ENCODE measurements at places on chromosomes 3 and 15.

DNA sequence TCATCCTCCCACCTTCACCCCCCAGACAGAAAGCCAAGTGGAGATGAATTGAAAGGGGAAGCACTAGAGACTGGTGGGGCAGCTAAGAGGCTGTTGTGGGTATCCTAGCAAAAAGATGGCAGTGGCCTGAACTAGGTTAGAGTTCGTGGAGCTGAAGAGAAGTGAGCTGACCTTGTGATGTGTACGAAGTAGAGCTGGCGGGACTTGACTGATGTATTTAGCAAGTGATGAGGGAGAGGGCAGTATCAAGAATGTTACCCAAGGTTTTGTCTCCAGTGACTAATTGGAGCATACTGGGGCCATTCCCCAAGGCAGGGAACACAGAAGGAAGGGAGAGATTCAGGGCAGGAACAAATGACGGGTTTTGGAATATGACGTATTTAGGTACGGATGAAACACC lies 50.0 kb upstream of the CP start:
- no peak for DNase-seq

DNA sequence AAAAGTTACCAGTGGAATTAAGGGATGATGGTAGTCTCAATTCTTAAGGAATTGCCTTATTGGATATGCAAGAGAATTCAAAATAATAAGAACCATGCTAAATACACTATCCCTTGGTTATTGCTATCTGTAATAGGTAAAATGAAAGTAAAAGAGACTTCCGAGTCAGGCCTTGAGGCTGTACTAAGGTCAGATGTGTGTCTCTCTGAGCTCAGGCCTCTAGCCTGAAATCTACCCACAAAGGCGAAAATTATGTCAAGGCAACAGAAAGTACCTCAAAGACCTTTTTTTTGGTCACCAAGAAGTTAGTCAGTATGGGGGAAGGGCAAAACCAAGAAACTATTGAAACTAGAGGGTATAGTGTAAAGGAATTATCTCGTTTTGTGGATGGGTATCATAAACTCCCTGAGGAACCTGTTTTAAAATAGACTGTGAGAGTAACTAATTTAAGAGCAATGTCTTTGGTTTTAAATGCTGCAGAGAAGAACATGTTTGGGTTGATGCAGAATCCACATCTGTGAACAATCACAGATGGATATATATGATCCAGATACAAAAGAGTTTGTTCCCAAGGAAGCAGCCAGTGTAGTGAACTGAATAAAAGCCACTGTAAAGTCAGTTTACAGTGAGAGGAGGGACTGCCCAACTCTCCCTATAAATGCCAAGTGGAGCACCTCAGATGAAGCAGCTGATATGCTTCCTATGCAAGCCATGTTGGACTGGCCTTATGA lies 382.3 kb upstream of the SEMA6D start:
- no peak for DNase-seq

GRCh38 chr3:46634856-46635255 lies 22.5 kb downstream of the FAM240A start:
- no peak for DNase-seq

DNA sequence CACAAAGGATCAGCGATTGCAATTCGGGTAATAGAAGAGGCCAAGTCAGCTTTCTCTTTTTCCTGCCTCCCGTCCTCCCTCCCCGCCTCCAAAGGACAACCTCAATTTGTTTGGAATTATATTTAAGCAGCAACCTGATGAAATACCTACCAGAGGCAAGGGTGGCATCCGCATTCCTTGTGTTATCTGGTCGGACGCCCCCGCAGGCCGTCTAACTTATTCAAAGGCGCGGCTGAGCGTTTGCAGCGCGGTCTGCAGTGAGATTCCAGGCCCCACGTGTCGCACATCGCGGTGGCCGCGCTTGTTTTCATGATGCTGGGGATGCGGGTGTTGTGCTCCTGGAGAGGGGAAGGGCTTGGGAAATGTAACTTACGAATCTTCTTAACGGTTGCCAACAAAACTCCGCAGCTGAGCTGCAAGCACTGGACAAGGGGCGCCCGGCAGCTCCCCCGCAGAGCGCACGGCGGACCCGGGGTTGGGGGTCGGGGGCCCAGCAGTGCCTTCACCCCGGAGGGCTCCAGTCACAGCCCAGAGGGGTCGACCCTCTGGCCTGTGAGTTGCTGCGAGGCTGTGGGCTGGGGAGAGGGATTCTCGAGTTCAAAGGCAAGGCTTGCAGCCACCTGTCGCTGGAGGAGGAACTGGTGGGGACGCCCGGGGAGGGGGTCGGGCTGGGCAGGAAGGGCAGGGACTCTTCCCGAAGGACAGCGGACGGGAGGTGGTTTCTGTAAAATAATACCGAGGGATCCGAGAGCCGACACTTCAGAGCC lies 20.5 kb upstream of the RGMA start:
- no peak for DNase-seq

DNA sequence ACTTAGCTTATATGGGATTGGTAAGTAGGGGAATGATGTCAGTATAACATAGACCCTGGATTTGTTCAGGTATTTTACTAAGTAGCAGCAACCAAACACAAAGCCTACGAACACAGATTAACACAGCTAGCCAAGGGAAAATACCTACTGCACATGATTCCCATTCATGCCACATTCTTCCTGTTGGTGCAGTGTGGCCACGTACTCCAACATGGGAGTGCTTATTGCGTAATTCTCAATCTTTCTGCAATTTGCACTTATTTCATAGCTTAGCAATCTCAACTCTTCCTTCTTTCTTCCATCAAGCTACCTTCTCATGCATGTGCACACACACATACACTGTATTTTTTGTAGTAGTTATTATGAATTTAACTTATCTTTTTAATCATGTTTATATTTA lies 186.8 kb downstream of the IL5RA start:
- DNase-seq = no peak

GRCh38 chr3:134576426-134576825 lies 74.4 kb downstream of the KY start:
- DNase-seq = peak; percentile 95

- DNase-seq = peak; percentile 35
These were observed 108.8 kb downstream of the ARNT2 start for GRCh38 chr15:80512726-80513660.

DNA sequence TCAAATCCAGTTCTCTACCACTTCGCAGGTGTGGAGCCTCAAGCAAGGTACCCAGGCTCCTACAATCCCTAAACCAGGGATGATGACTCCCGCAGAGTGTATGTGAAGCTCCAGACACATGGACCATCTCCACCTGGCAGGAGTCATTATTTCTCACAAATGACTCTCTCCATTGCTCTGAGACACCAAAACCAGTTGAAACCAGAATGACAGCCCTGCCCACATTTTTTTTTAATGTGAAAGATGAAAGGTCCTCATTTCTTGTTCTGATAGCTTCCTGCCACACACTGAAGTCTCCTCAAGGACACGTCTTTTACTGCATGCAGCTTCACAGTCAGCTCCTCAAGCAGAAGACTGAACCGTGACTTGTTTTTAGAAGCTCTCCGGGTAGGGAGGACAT lies 61.4 kb upstream of the ZBTB38 start:
- no peak for DNase-seq

- no peak for DNase-seq
These were observed 1.8 kb downstream of the CCRL2 start for GRCh38 chr3:46408853-46409252.

- DNase-seq = no peak
These were observed 139.3 kb upstream of the ROBO2 start for GRCh38 chr3:76900596-76900995.

GRCh38 chr3:36678216-36679013 lies 85.9 kb downstream of the DCLK3 start:
- no peak for DNase-seq

- DNase-seq = peak; percentile 94
These were observed 100.2 kb downstream of the GHSR start for GRCh38 chr3:172347895-172348679.

DNA sequence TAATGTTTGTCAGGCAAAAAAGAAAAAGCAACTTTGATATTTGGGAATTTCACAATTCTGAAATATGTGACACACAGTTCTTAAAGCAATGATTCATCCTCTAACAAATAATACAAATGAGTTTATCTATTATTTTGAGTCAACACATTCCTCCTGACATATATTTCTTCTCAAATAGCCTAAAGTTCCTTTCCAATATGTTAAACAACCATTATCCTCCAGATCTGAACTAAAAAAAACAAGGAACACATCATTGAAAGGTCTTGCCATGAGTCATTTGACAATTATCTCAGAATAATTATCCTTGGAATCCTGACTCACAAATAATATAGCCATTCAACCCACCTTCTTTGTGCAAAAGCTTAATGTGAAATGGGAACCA lies 208.7 kb upstream of the CDIN1 start:
- no peak for DNase-seq

- DNase-seq = no peak
These were observed 25.5 kb downstream of the FAN1 start for GRCh38 chr15:30929064-30929669.

- no peak for DNase-seq
These were observed 9.6 kb upstream of the USP8 start for GRCh38 chr15:50414624-50415023.

DNA sequence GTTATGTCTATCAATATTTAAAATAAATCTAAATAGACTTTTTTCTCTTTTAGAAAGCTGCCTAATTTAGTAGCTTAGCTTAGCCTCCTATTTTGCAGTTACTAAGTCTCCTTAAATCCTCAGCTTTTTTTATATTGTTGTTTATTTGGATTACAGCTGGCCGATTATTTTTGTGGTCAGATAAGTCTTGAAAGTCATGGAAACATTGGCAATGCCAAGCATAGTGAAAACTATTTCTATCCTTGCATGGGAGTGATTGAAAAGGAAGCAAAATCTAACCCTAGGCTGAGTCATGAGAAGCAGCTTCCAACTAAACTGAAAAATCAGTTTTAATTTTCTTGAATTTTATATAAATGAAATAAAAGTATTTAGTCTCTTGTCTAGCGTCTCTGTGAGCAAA lies 1063.0 kb upstream of the GBE1 start:
- no peak for DNase-seq

DNA sequence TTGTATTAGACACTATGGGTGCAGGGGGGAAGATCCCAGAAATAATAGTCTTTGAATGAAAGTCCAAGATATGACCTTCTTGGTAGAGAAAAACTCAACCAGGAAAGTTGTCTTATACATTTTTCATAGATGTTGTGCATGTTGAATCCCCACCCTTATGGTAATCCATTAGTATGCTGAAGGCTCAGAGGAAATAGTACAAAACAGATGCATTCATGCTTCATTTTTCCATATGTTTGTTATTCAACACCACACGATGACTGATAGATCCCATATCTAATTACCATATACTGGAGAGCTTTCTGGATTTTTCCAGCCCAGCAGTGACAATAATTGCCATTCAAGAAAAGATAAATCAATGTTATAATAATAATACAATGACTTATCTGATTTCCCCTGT lies 487.4 kb downstream of the FGF12 start:
- no peak for DNase-seq

- no peak for DNase-seq
These were observed 6.7 kb upstream of the CCR1 start for GRCh38 chr3:46214751-46215352.

DNA sequence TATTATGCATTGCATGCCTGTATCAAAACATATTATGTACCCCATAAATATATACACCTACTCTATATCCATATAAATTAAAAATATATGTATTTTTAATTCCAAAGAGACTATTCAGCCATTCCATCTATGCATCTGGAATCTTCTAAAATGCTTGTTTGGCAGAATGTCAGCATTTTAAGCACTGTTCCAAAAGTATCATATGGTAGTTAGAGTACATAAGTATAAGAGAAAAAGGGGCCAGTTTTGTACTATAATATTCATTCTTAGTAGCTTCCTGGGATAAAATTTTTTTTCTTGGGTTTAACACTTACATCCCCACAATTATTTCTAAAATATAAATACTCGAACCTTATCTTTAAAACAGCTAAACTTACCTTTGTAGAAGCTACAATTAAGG lies 60.4 kb upstream of the COL6A6 start:
- DNase-seq = no peak

- no peak for DNase-seq
These were observed 100.4 kb upstream of the TP63 start for GRCh38 chr3:189530822-189531221.

GRCh38 chr3:134481166-134481565 lies 4.6 kb downstream of the ANAPC13 start:
- no peak for DNase-seq

DNA sequence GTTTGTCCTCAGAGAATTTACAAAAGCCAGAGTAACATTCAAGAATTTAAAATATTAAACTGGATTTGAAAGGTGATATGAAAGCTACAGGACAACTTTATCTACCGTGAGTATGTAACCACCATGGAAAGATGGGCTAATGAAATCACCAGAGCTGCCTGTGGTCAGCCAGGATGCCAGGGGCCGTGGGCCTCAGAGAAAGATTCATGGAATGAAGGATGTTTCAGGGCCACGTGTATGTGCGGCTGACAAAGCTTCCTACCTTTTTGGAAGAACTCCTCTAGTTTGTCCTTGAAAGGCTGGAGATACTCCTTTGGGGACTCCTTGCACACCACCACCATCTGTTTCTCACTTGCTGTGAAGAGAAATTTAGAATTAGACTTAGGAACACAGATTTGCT lies 138.9 kb downstream of the GREM1 start:
- DNase-seq = no peak

GRCh38 chr15:84748274-84749110 lies at the start of gene ZNF592:
Gene ZNF592 (plus strand): TSS chr15:84748592. CDS start chr15:84782676, 34,084 bp downstream.
- DNase-seq = peak; percentile 63

All from NCI-H146 (cell line).